ENCODE measurements at places on chromosomes 1 and 21. TPM values are rescaled to one million over a fixed set of nuclear protein-coding genes. Genes with fewer than 3 reads are reported as not detected.

GRCh38 chr1:1216770-1217620 lies 3.0 kb upstream of the TNFRSF4 start:
- DNase-seq: no peak

GRCh38 chr1:6352138-6352563 lies 41.4 kb downstream of the ACOT7 start:
- DNase-seq: no peak

DNA sequence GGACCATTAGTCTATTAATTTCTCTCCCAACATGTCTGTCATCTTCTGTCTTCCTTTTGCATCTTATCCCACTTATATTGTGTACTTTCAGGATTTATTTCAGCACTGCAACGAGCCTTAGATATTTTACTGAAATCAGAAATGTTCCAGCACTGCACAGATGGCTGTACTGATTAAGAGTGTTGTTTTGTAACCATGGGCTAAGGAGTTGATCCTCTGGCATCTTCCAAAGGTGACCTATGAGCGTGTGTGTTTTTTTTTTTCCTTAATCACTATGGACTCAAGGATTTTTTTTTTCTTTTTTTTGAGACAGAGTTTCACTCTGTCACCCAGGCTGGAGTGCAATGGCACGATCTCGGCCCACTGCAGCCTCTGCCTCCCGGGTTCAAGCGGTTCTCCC lies 7.1 kb upstream of the DDX59 start:
- DNase-seq: no peak

DNA sequence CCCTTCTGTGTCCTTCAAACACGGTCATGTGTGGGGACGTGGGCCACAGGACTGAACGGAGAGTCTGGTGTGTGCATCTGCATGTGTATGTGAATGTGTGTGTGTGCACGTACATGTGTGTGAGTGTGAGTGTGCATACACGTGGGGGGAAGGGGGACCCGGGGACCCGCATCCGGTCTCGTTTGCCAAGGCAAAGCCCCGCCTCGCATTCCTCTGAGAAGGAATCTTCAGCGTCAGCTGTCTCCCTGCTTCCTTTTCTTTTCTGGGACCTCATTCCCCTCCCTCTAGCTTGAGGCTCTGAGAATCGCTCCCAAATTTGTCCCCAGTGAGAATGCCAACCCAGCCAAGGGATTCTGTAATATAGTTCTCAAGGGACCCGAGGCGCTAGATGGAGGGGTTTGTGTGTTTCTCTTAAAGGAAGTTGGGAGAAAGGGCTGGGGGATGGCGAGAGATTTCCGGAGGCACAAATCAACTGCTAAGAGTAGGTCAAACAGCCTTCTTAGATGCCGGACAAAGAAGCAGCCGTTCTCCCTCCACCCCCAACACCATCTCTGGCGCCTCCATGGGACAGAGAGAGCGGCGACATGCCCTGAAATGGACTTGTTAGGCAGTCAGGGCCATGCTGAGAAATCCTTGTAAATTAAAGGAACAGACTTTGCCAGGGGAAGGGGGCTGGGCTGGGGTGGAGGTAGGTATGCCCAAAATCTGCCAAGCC lies 6.6 kb downstream of the IFFO2 start:
- DNase-seq: no peak

DNA sequence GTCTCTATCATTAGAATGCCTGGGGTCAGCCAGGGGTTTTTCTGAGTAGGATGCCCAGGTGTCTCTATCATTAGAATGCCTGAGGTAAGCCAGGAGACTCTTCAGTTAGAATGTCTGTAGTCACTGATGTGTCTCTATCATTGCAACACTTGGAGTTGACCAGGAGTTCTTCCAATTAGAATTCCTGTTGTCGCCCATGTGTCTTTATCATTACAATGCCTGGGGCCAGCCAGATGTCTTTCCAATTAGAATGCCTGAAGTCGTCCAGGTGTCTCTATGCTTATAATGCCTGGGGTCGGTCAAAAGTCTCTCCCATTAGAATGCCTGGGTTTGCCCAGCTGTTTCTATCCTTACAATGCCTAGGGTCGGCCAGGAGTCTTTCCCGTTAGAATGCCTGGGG lies 55.8 kb downstream of the RNF187 start:
- DNase-seq: no peak

DNA sequence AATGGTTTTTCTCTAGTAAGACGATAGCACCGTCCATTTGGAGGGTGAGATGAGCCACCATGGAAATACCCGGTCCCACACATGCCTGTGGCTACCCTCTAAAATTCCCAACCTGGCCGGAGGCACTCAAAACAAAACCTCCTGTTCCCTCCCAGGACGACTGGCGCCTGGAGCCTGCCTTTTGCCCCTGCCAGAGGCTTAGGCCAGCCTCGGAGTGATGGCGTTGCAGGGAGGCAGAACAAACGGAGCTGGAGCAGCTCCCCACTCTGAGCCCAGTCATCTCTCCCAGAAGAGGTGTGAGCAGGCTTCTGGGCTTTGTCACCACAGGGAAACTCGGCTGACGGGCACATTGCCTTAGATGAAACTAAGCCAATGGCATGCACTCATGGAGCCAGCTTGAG lies 213.7 kb upstream of the HOOK1 start:
- peak; percentile 37 for DNase-seq

GRCh38 chr1:22297999-22298398 lies 153.7 kb upstream of the ZBTB40 start:
- no peak for DNase-seq

DNA sequence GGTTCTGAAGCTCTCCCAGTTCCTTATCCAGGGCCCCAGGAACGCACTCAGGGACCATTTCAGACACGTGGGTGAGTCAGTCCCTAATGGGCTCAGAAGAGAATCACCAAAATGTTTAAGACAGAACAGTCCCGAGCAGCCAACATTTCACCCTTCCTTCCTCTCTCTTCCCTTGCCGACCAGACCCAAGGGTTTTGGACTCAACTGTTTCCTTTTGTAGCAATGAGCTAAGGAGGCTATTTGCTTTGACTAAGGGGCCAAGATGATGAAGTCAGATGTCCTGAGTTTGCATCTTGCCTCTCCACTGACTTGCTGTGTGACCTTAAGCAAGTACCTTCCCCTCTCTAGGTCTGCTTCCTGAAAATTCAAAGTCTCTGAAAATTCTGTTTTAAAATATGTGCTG lies 472.3 kb upstream of the VAMP3 start:
- DNase-seq: no peak

- DNase-seq: no peak
Observed at GRCh38 chr1:71351438-71351837, 270.6 kb upstream of the ZRANB2 start.

- no peak for DNase-seq
Observed at GRCh38 chr1:157151073-157151472, 12.9 kb upstream of the ETV3 start.

DNA sequence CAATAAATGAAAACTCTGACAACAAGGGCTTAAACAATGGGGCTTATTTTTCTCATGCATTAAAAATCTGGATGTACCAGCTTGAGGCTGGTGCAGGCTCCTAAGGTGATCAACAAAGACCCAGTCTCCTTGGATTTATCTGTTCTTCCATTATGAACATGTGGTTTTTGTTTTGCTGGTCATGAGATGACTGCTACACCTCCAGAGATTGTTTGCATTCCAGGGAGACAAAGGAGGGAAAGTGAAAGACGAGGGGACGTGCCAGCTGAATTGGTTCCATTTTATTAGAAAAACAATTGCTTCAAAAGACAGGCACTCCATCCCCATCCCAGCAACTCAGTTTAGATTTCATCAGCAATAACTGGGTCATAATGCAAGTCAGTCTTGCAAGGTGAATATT lies 90.9 kb upstream of the KCNK1 start:
- DNase-seq: no peak

- DNase-seq: no peak
Observed at GRCh38 chr1:59143811-59144210, 153.1 kb upstream of the FGGY start.

FNDC10 gene
- 3.6 TPM for total RNA-seq

NUF2 gene
- total RNA-seq: 1.0 TPM

FMOD gene
- 11.2 TPM for total RNA-seq

PPM1J gene
- total RNA-seq: 5.4 TPM

LCE6A gene
- not detected for total RNA-seq

ADARB1 gene
- total RNA-seq: 15.5 TPM

CD1E gene
- total RNA-seq: not detected

OR2T34 gene
- not detected for total RNA-seq

PGM1 gene
- 280 TPM for total RNA-seq

SNIP1 gene
- total RNA-seq: 7.0 TPM

Measured in left ventricle myocardium inferior (tissue), 1 donor.